ENCODE measurements at places on chromosomes 11 and 22.

GRCh38 chr11:10500757-10501684 lies 40.0 kb downstream of the RNF141 start:
- no peak for DNase-seq

- DNase-seq, result peak; percentile 43
Measured at GRCh38 chr11:67252831-67253239, 13.4 kb upstream of the GRK2 start.

GRCh38 chr22:27413702-27414101 lies 387.9 kb downstream of the MN1 start:
- no peak for DNase-seq

DNA sequence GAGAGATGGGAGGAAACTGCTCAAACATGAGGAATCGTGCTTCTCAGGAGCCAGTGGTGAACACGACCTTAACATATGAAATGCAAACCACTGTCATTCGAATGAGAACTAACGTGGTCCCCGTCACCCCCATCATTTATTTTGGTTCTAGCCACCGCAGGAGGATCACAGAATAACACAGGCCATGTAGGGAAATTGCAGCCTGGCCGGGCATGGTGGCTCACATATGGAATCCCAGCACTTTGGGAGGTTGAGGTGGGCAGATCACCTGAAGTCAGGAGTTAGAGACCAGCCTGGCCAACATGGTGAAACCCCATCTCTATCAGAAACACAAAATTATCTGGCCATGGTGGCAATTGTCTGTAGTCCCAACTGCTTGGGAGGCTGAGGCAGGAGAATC lies 27.1 kb downstream of the KRTAP5-5 start:
- DNase-seq, result no peak

DNA sequence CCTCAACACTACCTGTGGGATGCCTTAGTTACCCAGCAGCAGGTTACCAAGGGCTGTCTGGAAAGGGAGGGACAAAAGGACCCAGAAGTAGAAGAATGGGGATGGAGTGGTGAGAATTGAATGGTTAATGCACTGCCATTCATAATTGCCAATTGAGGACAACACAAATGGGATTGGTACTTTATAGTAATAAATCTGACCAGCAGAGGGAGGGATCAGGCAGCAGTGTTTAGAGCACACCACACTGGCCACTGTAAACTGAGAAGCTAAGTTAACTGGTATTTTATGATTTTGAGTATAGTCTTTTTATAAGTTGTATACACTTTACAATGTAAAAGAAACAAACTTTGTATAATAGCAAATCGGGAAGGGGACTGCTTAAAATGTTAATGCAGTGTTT lies 10.7 kb downstream of the TBRG1 start:
- no peak for DNase-seq

DNA sequence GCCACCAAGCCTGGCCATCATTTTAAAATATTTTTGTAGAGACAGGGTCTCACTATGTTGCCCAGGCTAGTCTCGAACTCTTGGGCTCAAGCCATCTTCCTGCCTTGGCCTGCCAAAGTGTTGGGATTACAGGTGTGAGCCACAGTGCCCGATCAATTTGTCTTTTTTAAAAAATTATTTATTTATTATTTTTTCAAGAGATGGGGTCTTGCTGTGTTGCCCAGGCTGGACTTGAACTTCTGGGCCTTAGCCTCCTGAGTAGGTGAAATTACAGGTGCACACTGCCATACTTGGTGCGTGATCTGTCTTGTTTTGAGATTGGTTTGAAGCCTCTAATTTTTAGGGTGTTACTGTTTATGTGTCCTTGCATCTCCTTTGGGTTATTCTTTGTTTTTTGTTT lies 10.2 kb downstream of the CABIN1 start:
- DNase-seq, result no peak

GRCh38 chr11:74397501-74398243 lies 561 bp downstream of the PGM2L1 start:
- no peak for DNase-seq

DNA sequence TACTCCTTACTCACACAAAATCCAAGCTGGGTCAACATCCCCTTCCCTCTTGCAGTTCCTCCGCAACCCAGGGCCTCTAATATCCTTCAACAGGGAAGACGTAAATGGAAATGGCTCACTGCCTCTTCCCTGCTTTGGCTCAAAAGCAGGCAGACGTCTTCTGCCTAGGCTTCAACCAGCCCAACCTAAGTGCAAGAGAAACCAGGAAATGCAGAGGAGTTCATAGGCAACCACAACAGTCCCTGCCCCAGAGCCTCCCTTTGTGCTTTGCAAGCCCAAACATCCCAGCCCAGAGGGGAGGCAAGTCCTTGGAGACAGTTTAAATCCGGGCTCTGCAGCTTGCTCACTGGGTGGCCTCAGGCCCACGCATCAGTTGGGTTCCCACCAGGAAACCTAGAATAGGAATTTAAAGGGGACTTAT lies 33.3 kb downstream of the CD6 start:
- DNase-seq, result no peak

- no peak for DNase-seq
Measured at GRCh38 chr11:111641339-111642015, 39.2 kb downstream of the SIK2 start.

DNA sequence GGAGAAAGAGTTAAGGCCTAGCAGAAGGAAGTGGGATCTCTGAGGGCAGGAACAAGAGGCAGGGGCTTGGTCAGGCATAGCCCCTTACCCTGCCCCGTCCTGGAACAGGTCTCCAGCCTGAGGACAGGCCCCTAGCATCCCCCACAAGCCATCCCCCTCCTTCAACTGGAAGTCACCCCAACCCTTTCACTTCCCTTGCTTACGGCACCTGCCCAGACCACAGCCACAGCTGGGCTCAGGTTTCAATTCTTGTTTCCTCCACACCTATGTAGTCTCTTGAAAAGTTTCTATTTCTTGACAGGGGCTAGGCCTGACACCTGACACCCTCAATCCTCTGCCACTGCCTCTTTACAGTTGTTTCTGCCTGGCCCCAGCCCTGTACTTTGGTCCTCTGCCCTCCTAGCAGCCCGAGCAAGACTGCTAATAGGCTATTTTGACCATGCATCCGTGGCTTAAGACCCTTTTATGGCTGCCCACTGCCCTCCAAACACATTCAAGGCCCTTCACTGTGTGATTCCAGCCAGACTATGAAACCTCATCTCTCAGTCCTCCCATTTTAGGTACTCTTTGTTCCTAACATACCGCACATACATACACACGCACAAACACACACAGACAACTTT lies 10.9 kb upstream of the FCHSD2 start:
- no peak for DNase-seq

GRCh38 chr22:40031766-40032470 lies 37.2 kb downstream of the FAM83F start:
- no peak for DNase-seq

- DNase-seq, result no peak
Measured at GRCh38 chr22:19957445-19957844, 15.8 kb upstream of the TXNRD2 start.

DNA sequence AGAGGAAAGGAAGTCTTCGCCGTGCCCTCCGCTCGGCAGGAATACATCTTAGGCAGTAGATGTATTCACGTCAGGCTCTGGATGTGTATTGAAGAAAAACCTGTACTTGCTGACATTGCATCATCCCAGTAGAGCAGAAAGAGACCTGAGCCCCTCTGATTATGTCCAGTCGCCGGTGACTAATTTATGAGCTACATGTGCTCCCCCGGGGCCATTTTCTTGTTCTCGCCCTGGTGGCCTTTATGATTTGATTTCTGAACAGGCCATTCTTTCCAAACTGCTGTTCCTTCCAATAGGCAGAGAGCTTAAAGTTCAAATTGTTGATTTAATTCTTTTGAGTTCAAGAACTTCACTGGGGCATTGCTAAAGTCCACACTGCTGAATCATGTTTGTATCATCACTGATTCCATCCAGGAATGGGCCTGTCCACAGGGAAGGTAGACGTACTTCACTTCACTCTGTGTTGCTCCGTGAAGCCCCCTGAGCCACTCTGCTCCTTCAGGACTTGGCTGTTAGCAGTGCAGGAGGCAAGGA lies 137.3 kb upstream of the RASSF10 start:
- no peak for DNase-seq

GRCh38 chr11:126310992-126311310 lies 7.1 kb downstream of the DCPS start:
- DNase-seq, result no peak

- DNase-seq, result no peak
Measured at GRCh38 chr11:33317662-33318061, 60.5 kb downstream of the HIPK3 start.

DNA sequence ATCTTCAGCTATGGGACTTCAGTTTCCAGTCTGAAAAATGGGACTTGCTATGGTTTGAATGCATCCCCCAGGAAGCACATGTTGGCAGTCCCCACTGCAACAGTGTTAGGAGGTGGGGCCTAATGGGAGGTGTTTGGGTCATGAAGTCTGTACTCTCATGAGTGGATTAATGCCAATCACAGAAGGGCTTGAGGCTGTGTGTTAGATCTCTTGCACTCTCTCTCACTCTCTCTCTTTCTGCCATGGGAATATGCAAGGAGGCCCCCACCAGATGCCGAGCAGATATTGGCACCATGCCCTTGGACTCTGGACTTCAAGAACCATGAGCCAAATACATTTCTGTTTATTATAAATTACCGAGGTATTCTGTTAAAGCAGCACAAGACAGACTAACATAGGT lies 7.8 kb upstream of the AP1B1 start:
- DNase-seq, result no peak

DNA sequence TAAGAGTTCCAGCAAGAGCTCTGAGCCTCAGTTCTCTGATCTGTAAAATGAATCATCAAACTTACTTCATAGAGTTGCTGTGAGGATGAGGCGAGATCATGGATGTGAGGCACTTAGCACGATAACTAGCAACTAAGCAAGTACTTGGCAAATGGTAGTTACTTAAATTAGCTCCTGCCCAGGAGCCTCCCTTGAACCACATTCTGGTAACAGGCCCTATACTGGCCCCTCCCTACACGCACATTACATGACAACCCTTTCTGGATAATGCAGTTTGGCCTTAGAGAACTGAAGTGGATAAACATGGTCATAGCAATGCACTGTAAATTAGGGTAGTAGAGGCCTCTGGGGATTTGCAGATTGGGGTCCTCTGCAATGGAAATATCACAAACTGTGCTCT lies 187.4 kb upstream of the NARS2 start:
- DNase-seq, result no peak

DNA sequence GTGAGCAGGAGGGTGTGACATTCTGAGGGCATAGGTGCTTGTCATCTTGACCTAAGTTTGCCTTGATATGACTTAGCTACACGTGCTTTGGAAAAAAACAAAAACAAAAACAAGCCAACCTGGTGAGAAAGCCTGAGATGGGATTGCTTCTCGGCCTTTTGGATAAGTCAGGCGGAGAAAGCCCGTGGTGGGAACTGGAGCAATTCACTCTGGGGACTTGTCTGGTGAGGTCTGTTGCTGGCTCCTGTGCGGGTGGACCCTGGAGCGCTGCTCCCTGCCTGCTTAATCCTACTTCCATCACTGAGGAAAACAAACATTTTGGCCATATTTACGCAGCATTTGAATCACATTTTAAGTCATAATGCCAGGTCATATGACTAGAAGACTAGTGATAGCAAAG lies 100.3 kb downstream of the SNX19 start:
- no peak for DNase-seq

DNA sequence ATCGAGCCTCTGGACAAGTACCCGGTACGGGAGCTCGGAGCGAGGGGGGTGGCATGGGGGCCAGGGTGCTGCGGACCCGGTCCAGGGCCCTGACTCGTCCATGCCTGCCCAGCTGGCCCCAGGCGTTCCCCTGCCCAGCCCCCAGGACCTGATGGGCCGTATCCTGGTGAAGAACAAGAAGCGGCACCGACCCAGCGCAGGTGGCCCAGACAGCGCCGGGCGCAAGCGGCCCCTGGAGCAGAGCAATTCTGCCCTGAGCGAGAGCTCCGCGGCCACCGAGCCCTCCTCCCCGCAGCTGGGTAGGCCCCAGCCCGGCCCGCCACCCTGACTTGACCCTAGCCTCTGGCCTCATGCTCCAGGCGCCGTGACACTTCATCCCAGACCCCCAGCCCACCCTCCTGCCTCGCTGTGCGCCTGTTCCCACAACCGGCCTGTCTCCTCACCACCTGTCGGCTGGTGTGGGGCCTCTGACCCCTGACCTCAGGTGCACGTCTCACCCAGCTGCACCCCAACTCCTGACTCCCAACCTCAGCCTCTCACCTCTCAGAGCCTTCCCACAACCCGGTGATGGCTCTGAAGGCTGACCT lies 7.7 kb downstream of the PLCB3 start:
- DNase-seq, result no peak

DNA sequence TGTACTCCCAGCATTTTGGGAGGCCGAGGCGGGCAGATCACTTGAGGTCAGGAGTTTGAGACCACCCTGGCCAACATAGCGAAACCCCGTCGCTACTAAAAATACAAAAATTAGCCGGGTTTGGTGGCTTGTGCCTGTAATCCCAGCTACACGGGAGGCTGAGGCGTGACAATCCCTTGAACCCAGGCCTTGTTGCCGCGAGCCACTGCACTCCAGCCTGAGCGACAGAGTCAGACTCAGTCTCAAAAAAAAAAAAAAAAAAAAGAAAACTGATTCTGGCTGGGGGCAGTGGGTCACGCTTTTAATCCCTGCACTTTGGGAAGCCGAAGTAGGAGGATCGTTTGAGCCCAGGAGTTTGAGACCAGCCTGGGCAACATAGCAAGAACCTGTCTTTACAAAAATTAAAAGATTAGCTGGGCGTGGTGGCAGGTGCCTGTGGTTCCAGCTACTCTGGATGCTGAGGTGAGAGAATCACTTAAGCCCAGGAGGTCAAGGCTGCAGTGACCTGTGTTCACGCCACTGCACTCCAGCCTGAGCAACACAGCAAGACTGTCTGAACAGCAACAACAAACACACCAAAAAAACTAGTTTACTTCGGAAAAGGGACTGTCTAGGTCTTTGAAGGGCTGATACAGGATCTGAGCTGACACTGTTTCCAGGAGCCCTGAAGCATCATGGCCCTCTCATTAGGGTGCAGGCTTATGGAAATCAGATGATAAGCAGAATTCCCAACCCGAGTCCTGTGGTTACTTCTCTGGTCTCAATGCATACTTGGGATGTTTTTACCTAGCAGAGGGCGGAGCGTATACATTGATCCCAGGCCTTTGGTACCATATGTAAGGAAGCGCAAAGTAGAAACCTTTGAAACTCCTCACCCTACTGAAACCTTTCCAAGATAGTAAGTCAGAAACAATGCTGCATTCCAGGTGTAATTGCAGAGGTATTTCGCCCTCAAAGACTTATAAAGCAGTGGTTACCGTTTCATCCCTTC lies 1.8 kb upstream of the CHKB start:
- no peak for DNase-seq

GRCh38 chr11:57071829-57072228 lies 83.1 kb downstream of the OR5AK2 start:
- DNase-seq, result no peak

Measured in midbrain (tissue), 1 donor.